ENCODE measurements at places on chromosomes 7 and 10. TPM values are rescaled to one million over a fixed set of nuclear protein-coding genes. Genes with fewer than 3 reads are reported as not detected.

DNA sequence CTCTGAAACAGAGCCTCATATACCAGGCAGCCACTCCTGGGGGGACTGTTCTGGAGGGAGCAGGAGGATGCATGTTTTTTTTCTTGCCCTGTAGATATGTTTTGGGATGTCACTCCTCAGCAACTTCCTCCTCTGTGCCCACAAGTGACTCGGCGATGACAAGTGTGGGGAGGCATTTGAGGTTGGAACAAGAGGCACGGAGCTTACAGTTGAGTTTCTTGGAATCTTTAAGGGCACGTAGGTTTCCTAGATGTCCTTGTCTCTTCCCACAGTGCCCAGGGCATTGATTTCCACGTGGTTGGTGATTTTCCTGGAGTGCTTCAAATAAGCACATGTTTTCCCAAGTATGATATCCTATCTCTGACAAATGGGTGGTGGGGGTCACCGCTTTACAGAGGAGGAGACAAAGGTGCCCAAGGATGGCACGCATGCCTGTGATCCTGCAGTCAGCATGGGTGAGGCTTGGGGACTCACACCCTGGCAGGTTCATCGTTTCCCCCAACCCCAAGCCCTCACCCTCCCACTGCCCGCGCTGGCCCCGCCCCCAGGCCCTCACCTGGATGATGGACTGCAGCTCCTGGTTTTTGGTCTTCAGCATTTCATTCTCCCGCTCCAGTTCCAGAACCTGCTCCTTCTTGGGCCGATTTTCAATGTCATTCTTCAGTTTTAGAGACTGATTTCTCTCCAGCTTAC lies 95.2 kb upstream of the GNA12 start:
- DNase-seq: no peak
- no peak overlapping the region for H3K27ac ChIP-seq
- H3K4me1 ChIP-seq: peaks cover 37% of the 10 kb centered on the region

DNA sequence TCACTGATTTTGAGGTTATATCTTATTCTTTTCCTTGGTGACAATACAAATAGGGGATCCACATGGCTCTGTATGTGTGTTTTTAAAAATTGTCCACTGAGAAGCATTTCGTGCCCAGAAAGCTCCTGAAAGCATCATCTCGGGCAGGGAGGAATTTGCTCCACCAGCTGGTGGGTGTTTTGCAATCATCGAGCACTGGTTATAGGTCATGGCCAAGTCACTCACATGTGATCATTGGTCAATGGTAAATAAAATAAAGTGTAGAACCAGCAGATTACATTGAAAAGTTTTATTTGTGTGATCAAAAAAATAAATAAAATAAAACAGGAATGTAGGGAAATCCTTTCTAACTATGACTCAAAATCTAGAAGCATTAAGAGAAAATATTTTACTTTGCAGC lies 23.0 kb upstream of the SNX13 start:
- no peak overlapping the region for H3K27ac ChIP-seq
- peaks cover 7% of the 10 kb centered on the region for H3K27me3 ChIP-seq
- H3K4me1 ChIP-seq: no peaks in the 10 kb centered on the region
- no peak overlapping the region for H3K4me3 ChIP-seq

The C7orf33 gene
- not detected for total RNA-seq

The CPN1 gene
- not detected for total RNA-seq

The JAKMIP3 gene
- 0.05 TPM for total RNA-seq
